Stimulated activated CD8-positive, alpha-beta memory T cell treated with anti-CD3 and anti-CD28 coated beads, Interleukin-4, amount 100 ng/mL, for 4 hours (primary cell): ENCODE measurements at places on chromosomes 5 and 9.

DNA sequence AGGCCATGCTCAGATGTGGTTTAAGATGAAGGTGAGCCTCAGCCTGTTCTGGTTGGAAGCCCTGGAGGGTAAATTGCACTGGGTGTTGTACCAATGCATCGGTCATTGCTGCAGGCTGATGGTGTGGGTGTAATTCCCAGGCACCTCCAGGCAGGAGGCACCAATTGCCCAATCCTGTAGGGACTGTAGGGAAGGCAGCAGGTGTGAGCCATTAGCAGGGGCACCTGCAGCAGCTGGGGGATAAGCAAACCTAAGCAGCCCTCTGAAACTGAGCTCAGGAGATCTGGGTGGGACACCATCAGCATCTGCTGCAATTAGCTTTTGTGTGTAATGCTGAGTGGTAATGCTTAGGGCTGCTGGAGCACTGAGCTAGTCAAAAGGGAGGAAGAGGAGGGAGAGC lies 190.1 kb upstream of the TBC1D2 start:
- DNase-seq, result no peak

DNA sequence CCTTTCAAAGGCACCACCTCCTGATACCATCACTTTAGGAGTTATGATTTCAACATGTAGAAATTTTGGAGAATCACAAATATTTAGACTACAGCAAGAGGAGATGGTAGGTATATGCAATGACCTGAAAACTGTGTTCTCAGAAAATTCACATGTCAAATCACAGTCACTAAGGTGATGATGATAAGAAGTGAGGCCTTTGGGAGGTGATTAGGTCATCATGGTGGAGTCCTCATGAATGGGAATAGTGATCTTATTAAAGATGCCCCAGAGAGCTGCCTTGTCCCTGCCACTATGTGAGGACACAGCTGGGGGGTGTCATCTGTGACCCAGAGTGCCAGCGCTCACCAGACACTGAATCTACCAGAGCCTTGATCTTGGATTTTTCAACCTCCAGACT lies 513.5 kb upstream of the TUSC1 start:
- DNase-seq, result no peak

- no peak for DNase-seq
Observed at GRCh38 chr9:109278848-109279247, 42.0 kb downstream of the EPB41L4B start.

- no peak for DNase-seq
Observed at GRCh38 chr9:121868626-121869025, 217.2 kb downstream of the DAB2IP start.

GRCh38 chr5:169641253-169641652 lies 4.2 kb downstream of the DOCK2 start:
- DNase-seq, result no peak

- no peak for DNase-seq
Observed at GRCh38 chr5:10565785-10566542, 2.1 kb downstream of the ANKRD33B start.

- no peak for DNase-seq
Observed at GRCh38 chr5:150488519-150489359, 19.2 kb upstream of the NDST1 start.

DNA sequence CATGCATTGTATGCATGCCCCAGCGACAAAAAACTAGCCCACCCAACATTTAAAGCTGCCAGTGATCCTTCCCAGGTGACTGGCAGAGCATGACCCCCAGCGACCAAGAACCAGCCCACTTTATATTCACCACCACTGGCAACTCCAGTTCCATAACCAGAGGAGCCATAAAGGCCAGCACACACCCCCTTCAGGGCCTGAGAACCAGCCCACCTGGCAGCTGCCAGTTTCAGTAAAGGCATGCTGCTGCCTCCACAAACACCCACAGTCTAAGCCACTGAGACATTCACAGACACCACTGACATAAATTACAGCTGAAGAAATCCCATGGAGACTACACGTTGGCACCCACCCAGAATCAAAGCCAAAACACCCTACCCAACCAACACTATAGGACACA lies 46.9 kb upstream of the RGS7BP start:
- DNase-seq, result no peak

- no peak for DNase-seq
Observed at GRCh38 chr5:32352685-32353084, 39.9 kb upstream of the MTMR12 start.

DNA sequence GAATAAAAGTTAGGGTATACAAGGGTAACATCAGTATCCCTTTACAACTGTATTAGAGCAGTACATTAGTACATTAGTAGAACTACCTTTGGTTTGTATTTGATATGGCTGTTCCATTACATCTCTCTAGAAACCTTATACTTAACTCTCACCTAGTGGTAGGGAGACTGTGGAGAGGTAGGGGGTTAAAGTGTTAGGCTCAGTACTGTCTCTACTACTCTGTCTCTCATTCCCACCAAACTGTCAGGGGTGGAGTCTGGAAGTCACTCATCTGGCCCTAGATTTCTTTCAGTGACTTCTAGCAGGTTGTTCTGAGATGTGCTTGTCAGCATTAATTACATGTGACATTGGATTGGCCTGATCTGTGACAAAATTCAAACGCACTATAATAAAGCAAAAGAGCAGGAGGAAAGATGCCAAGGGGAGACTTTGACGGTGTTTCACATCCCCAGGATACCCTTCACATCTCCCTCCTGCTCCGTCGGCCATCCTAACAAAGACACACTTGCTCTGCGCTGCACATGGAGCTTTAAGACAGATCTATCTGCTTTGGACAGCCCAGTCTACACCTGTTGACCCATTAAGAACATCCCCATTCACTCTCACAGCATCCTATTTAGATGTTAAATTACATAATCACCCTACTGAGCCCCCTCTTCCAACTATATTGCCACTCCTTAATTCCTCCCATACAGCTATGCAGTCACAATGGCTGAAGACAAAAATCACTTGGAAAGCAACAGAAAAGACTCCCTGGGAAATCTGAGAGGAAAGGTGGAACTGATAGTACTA lies 1043.0 kb upstream of the DMAC1 start:
- DNase-seq, result no peak

DNA sequence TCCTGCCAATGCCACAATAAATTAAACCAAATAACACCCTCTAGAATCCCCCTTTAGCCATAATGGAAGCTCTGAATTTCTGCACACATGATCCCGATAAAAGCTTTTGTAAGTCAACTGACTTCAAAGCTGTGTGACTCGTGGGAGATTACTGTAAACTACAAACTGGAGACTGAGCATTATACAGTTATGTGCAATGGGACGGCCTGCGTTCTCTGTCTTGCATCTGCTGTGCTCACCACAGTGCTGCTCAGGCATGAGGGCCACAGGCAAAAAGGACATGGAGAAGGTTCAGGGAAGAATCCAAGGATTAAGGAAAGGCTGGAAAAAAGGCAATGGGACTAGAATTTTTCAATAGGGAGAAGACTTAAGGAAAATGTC lies 184.2 kb downstream of the FANCC start:
- DNase-seq, result no peak

- no peak for DNase-seq
Observed at GRCh38 chr5:66982470-66982869, 214.1 kb downstream of the CD180 start.

- no peak for DNase-seq
Observed at GRCh38 chr5:40404613-40405012, 275.1 kb upstream of the PTGER4 start.

GRCh38 chr5:153809166-153809565 lies 229.5 kb downstream of the FAM114A2 start:
- DNase-seq, result no peak

DNA sequence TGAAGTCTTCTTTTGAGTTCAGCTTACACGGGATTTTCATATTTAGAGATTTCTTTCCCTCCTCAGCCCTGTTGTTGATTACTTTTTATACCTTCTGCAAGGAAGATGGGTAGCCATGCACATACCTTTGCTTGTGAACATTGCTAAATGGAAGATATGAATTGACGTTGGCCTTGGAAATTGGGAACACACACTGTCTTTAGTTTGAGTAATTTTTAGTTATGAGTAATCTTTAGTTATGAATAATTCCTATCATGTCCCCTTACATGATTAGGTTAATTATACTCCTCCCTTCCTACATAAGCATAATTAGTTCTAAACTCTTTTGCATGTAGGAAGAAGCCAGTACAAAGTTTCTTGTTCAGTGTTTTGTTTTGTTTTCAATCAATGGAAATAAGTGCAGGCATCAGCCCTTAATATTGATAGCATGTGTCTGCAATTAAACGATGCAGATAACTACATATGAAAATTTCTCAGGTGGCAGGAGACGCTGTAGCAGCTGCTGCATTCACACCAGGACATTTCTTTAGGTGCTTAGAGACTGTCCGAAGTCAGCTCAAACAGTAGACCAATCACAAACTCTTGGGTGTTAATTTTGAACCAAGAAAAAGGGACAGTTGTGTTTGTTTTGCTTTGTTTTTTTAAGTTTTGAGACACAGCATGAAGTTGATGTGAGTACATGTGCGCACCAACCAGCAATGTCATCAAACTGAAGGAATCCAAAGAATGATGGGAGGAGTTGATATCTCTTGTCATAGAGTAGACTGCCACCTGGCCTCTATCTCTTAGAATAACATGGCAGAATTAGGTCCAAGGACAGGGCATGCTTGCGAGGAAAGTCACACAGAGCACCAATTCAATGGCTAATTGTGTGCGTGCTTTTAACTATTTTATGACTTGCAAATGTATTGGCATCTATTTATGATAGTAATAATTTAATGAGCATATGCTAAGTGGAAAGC lies 51.4 kb downstream of the SMARCA2 start:
- no peak for DNase-seq

GRCh38 chr5:98989727-98990126 lies 60.9 kb upstream of the CHD1 start:
- no peak for DNase-seq

DNA sequence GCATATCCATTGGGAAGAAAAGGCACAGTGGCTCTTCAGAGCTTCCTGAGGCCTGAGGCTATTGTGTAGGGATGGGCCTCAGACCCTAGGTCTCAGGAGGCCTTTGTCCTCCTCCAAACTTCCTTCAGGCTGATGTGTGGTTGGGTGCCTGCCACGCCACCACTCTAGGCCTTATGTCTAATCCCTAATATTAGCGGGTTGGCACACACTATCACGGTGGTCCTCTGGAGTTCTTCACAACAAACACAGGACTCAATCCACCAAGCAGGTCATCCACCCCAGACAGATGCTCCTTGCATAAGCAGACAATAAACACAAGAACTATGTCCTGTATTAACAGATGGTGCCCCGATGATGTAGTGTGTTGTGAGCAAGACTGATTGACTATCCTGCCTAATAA lies 31.0 kb upstream of the FSTL4 start:
- DNase-seq, result no peak

GRCh38 chr9:136324501-136325300 lies 2.6 kb upstream of the GPSM1 start:
- DNase-seq, result no peak

GRCh38 chr5:175464074-175464941 lies 14.1 kb upstream of the SFXN1 start:
- DNase-seq, result peak; percentile 49

DNA sequence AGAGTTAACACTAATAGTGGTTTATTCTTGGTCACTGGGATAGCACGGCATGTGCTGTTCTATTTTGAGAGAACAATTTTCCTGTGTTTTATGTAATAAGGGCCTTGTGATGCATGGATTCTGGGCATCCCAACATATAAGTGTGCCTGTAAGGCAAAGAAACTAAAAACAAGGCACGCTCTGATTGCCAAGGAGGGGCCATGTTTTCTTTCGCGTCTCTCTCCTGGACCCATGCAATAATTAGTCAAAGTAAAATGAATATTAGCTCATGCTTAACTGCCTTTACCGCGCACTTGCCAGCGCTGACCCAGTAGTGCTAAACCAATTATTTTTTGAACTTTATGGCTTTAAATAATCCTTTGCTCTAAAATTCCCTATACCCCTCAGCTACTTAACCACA lies 140.9 kb downstream of the PSAT1 start:
- DNase-seq, result no peak

DNA sequence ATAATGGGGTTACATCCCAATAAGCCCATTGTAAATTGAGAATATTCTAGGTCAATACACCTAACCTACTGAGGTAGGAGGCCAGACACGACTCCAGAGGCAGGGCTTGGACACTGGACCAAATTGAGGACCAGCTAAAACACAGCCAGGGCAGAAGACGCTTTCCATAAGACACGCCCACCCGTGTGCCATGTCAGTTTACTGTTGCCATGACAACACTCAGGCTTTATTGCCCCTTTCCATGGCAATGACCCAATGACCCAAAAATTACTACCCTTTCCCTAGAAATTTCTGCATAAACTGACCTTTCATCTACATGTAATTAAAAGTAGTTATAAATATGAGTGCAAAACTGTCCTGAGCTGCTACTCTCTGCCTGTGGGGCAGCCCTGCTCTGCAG lies 31.5 kb downstream of the SLC22A4 start:
- DNase-seq, result no peak

DNA sequence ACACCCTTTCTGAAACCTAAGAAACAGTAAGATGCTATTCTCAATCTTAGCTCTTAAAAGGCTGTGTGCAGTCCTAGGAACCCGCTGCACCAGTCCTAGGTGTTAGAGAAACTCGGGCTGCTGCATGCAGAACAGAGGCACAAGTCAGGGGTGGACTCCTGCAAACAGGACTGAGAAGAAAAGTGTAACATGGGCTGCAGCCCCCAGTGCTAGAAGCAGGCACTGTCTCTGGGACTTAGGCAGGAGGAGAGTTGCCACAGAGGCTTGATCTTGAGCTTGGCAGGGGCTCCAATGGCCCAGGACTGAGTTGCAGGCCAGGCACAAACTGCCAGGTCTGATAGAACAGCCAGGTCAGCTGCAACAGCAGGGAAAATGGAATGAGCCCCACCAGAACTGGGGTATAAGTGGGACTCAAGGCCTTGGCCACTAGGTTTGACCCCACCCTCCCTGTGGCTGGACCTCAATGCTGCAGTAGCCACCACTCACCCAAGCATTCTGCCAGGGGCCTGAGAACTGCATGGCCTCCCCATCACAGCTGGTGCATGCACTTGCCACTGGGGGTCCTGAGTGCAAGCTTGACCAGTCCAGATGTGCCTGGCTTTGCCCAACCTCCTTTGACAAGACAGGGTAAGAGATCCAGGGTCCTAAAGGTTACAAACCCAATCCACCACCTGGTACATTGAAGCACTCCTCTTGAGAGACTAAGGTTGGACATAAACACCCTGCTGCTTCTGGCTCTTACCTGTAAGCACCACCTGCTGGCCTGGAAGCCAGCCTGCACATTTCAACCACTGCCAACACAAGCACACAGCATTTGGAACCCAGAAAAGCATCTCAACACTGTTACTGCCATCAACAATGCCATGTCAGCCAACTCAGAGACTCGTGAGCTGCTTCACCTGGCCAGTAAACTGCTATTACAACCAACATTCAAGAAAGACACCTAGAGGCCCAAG lies 103.3 kb downstream of the FBXL17 start:
- DNase-seq, result no peak

GRCh38 chr9:77588271-77588937 lies 59.7 kb downstream of the GNA14 start:
- DNase-seq, result no peak

GRCh38 chr9:91089405-91090129 lies 272.2 kb downstream of the AUH start:
- DNase-seq, result no peak

GRCh38 chr5:173410459-173411233 lies 82.4 kb upstream of the STC2 start:
- no peak for DNase-seq
